Immature natural killer cell (primary cell): ENCODE measurements at places on chromosomes 2 and 18. TPM values are rescaled to one million over a fixed set of nuclear protein-coding genes. Genes with fewer than 3 reads are reported as not detected.

GRCh38 chr18:77711096-77711495 is 461.4 kb downstream of the GALR1 start:
- no peak for DNase-seq

DNA sequence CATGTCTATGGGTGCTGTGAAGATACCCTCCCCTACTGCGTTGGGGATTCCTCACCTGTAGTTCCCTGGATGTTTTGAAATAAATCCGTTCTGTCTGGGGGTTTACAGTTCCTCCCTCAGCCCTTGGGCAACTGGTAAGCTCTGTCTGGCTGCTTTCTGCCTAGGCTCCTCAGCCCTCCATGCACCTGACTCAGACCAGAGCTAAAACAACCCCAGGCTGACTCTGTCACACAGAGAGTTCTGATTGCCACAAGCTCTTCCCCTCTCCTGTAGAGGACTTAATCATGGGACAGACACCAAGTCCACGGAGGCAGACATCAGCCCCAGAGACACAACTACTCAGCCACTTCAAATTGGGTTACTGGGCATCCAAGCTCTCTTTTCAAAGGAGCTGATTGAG is 6.3 kb downstream of the VIT start:
- no peak for DNase-seq

DNA sequence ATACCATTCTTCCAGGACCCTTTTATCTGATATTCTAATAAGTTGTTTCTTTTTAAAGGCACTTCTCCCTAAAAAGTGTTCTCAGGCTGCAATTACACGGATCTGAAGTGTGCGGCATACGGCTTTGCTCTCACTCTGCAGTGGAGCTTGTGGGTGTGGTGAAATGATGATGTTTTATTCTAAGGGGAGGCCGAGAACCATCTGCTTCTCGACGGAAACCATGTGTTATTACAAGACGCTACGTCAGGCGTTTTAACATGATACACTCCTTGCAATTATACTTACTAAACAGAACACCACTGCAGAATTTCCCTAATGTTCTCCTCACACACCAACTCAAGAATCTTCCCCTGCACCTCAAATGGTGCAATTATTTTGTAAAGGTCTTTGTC is 34.9 kb upstream of the CTDP1 start:
- no peak for DNase-seq

GRCh38 chr2:156505696-156506095 is 69.5 kb downstream of the GPD2 start:
- no peak for DNase-seq

DNA sequence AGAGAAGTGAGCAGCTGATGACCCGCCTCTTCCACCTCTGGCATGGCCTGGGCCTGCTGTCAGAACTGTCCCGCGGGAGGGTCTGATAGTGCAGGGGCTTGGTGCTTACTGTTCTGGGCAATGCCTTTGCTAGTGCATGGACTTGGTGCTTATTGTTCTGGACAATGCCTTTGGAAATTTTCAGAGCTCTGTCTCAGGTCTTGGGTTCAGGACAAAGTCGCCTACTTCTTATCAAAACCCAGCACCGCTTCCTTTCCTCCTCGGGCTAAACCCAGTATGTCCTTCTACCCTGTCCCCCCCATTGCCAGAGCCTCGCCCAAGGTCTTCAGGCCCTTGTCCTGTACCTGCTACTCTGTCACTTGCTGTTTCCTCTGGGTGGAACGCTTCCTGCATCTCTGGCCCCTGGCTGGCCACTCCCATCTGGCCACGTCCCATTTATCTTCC is 149.6 kb downstream of the ACKR3 start:
- no peak for DNase-seq

DNA sequence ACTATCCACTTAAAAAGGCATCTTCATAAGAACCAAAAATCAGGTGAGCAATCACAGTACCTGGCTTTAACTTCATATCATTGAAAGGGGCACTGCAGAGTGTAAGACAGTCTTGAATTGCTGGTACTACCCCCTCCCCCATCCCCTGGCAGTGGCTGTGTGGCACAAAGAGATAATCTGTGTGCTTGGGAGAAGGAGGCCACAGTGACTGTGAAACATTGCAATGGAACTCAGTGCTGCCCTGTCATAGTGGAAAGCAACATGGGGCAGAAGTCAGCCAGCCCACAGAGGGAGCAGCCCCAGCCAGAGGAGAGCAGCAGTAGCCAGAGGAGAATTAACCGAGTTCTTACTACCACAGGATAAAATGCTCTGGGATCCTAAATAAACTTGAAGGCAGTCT is 45.3 kb upstream of the UGP2 start:
- DNase-seq, result no peak

DNA sequence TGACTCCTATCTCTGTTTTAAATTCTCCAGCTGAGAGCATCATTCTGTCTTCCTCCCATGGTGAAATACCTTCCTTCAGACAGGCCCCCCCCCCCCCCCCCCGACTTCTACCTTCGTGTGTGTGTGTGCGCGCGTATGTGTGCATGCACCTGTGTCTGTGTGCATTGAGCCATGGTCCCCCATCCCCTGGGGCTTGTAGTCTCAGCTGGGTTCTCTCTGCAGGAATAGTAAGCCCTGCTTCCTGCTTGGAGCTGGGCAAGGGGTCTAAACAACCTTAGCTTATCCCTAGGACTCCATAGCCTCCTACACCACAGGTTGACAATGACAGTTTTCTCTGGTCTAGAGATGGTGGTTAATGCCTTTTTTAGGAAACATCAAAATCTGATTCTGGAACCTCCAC is 427.5 kb upstream of the KLHL29 start:
- no peak for DNase-seq

DNA sequence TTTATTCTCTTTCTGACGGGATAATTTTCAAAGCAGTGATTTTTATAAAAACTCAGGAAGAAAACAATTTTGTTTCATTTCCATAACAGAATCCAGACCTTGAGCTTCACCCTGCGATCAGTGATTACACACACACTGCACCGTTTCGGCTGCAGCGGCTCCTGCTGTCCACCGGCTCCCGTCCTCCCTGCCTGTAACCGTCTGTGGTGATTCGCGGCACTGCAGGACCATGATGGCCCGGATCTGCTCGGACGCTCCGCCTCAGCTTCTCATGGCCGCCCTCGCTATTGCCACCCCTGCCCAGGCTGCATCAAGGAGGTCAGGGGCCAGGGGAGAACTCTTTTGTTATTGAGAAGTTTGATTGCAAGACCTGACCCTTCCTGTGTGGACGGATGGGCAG is 246.1 kb downstream of the TWIST2 start:
- DNase-seq, result no peak

DNA sequence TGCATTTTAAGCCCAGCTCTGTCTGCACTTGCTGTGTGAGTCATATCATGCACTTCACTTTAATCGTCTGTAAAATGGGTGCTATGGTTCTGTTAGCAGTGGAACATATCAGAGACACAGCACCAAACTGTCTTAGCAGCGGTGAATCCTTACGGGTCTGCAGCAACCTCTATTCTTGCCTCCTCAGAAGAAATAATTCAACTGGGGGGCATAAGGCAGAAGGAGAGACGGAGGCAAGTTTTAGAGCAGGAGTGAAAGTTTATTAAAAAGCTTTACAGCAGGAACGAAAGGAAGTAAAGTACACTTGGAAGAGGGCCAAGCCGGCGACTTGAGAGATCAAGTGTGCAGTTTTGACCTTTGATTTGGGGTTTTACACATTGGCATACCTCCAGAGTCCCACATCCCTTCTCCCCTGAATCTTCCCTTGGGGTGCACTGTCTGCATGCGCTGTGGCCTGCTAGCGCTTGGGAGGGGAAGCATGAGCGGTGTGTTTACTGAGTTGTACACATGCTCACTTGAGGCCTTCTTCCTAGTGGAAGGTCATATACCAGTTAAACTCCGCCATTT is 109.8 kb downstream of the DDX1 start:
- no peak for DNase-seq

DNA sequence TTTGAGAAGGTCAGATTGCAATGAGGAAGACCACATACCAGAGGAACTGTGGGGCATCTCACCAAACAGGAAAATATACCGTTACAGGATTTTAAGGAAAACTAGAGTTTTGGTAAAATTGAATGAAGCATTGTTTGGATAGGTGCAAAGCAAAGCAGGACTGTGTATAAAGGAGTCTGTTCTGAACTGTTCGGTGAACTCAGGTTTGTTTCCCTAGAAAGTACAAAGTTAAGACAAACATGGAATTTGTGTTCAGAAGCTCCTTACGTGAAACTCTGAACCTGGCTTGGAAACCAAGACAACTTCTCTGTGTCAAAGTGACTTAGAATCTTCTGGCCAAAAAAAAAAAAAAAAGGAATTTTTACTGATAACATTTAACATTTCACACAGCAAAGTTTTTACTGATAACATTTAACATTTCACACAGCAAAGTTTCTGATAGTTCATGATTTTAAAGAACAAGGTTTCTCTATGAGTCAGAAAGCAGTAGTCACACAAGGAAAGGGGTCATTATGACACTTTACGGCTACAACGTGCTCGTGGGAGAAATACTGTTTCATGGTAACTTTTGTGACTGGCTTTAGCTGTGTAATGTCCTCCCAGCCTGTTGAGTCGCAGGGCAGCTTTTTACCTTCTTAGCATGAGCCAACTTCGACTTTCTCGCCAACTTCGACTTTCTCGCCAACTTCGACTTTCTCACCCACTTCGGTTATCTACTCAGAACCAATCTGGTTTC is 21.2 kb upstream of the TET3 start:
- no peak for DNase-seq

DNA sequence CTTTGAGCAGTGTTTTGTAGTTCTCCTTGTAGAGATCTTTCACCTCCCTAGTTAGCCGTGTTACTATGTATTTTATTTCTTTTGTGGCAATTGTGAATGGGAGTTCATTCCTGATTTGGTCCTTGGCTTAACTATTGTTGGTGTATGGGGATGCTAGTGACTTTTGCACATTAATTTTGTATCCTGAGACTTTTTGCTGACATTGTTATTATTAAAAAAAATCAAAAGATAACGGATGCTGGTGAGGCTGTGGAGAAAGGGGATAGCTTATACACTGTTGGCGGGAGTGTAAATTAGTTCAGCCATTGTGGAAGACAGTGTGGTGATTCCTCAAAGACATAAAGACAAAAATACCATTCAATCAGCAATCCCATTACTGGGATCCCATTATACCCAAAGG is 17.0 kb upstream of the ZNF397 start:
- DNase-seq, result no peak

DNA sequence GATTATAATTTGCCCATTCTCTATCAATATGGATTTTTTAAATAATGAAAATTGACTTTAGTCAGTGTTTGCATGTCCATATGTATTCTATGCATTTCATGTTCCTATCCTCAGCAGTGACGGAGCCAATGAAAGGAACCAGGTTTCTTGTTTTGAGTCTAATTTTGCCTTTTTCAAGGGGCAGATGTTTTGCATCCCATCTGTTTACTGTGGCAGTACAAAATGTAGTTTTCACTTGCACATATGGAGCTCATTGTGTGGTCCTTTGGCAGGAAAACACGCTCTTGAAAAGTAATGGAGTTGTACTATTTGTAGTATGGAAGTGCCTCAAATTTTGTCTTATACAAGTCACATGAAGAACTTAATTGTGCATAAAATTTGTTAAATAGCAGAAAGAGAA is 127.8 kb downstream of the AGPS start:
- DNase-seq, result no peak

DNA sequence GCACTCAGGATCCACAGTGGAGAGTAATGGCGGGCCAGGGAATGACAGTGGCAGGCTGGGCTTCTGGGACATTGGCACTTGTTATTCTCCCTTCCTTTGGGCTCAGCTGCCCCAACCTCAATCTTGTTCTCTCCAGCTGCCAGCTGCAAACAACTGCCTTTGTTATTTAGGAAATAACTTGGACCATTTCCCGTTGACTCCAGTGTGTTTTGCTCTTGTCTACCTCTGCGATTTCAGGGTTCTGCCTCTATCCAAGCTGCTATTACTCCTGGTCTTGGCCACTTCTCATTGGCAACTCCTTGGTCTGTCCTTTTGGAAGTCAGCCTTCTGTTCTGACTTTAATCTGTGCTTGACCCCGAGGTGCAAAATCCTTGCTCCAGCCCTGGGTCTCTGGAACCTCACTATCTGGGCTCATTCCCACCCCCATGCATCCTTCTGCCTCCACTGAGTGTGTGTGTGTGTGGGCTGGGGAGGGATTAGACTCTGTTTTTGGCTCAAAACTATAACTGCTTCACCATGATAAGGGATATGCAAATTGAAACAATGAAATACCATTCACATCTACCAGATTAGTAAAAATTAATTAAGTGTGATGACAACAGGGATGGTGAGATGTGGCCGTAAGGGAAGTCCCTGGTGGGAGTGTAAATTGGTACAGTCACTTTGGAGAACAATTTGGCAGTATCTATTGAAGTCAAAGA is 134.1 kb upstream of the CXCR4 start:
- DNase-seq, result no peak

DNA sequence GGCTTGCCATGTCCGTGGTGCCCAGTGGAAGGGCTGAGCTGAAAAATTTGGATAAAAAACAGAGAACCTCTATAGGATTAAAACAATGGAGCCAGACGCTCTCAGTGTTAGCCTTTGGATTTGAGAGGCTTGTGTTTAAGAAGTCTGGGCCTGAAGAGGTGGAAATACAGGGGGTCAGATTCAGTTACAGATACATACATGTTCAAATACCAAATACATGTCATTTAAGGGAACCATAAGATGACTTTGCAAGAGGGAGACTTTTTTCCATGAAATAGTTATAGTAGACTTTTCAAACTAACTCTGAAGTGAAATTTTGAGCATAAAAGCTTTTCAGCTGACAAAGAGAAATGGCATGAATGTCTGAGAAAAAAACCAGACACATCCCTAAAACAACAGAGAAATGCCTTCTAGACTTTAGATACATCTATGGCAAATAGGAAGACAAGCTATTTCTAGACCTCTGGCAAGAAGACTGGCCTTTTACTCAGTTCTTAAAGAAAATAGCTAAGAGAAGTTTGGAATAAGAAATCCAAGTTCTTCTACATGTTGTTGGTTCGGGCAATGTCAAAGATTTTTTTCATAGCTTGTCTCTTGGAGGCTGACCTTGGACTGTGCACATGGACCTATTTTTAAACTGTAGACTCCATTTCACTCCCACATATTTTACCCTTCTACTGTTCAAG is 112.9 kb downstream of the LTBP1 start:
- DNase-seq, result no peak

- peak; percentile 53 for DNase-seq
Observed at GRCh38 chr18:63131106-63131958, 188.2 kb downstream of the BCL2 start.

DNA sequence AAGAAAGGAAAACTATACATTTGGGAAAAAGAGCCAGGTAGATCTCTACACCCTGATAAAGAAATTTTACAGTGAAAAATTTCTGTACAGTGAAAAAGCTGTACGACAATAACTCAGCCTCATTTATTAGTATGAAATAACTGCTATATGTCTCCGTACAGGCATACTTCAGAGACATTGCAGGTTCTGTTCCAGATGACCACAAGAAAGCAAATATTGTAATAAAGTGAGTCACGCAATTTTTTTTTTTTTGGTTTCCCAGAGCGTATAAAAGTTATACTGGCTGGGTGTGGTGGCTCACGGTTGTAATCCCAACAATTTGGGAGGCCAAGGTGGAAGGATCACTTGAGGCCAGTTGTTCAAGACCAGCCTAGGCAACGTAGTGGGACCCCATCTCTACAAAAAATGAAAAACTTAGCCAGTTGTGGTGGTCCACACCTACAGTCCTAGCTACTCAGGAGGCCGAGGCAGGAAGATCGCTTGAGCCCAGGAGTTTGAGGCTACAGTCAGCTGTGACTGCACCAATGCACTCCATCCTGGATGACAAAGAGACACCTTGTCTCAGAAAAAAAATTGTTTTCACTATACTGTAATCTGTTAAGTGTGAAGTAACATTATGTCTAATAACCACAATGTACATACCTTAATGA is 28.2 kb upstream of the AMMECR1L start:
- no peak for DNase-seq

Gene DSG4
- polyA plus RNA-seq, result not detected

Gene RAX
- polyA plus RNA-seq, result not detected

Gene ANTXR1
- not detected for polyA plus RNA-seq
